ENCODE measurements at places on chromosomes 11 and 22.
A peak's percentile ranks its signal among the peaks of the same experiment; 100 is the strongest.

DNA sequence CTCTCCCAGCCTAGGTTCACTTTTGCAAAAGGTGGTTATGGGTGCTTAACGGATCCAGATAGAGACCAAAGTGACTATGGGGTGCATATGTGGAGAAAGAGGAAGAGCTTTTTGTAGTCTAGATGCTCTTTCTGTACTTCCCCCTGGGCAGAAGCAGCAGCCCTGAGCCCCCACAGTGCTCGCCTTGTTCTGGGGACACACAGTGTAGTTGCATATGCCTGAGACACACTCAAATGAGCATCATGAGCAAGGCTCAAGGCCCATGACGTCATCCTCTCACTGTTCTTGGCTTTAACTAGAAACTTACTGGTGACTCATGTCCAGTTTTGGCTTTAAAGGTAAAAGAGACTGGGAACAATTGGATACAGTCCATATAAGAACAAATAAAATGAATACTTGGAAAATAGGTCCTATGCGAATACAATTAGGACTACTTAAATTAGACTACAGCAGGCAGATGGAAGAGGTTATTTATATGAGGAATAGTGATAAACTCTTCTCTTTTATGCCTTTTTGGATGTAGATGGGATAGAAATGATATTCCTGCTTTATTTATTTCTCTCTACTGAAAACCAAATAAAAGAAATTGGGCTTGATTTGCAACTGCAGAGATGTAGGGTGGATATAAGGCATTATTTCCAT, 20.1 kb upstream of the PEX26 start:
- peak; percentile 49 for DNase-seq

GRCh38 chr11:86251345-86251744, 6.8 kb downstream of the EED start:
- no peak for DNase-seq

DNA sequence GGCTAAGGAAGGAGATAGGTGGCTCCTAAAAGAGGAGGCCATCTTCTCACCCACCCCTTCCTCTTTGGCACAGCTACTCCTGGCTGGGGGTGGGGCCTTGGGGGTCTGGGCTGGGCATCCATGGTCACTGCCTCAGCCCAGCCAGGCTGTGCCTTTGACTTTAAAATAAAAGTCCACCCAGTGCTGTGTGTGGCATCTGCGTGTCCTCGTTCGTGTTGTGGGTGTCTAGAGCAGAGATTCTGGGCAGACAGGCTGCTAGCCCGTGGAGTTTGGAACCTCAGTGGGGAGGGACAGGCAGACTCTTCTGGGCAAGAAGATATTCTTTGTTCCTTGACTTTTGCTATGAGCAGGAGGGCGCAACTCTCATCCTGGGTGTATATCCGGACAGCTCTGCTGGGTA, 13.1 kb downstream of the RPS6KA4 start:
- no peak for DNase-seq

DNA sequence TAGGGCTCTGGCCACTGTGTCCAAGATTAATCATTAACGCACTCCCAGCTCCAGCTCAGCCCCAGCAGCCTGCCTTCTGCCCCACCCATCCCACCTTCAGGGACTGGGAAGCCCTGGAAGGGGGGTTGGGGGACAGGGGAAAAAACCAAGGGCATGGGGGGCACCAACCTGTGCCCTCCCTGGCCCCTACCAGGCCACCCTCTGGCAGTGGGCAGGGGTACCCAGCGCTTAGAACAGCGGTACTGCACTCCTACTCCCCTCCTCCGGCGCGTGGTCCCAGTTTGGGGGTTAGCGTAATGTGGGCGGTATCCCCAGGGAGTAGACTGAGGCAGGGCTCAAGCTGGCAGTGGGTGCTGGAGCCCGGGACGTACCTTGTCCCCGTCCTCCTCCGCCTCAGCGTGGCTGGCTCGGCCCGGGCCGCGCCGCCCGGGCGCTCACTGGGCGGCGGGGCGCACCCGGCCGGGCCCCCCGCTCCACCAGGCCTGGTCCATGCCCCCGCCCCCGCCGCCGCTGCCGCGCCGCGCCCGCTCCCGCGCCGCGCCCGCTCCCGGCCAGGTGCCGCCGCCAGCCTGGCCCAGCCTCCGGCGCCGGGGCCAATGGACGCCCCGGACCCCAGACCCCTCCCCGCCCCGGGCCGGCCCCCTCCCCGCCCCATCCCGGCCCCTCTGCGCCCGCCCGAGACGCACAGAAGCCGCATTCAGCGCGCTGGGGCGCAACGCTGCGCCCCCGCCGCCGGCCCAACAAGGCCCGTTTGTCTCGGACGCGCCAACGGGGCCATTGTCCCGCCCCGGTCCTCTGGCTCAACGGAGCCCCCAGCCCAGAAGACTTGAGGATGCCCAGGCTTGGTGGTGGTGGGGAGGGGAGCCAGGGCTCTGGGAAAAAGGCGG, at the start of gene GAL3ST1:
Gene GAL3ST1 (minus strand): TSS at position 571 of the 887 bp plus-strand sequence. CDS start 17,273 bp downstream, outside the sequence.
- no peak for DNase-seq

- peak; percentile 25 for DNase-seq
Observed at GRCh38 chr11:66280428-66280827, 2.5 kb downstream of the CNIH2 start.

DNA sequence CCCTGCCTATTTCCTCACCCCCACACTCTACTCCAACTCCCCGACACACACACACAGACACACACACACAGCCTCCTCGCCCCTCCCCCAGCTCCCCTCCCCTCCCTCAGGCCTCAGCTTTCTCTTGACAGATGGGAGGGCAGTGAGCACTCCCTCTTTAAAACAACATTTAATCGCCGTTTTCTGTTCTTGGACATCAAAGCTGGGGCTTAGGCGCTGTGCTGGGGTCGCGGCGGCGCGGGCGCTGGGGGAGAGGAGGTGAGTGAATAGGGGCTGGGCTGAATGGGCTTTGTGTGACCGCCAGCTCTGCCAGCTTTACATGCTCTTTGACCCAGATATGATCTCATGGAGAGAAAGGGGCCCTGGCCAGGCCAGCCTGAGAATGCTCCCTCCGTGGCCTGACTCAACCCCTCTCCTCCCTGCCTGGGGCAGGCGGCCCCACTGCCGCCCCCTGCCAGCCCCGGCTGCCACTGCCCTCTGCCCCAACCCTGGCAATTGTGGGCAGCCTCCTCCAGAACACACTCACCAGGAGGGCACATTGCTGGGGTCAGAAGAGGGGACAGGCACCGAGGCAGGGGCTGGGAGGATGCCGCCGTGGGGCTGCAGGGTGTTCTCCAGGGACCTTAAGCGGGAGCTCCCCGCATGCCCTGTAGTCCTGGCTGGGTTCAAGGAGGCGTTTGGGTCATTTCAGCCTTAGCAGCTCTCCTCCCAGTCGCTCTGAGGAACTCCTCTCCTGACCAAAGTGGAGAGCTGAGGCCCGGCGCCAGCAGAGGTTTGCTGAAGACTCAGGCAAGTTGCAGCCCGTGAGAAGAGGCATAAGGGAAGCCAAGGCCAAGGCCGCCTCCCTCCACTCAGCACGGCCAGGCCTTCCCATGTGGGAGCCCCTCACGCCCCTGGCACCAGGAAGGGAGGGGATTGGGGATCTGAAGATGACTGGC, 38.3 kb upstream of the NNMT start:
- peak; percentile 45 for DNase-seq

- no peak for DNase-seq
Observed at GRCh38 chr11:22780952-22781593, 48.5 kb downstream of the SVIP start.

GRCh38 chr11:4430051-4430450, 19.0 kb upstream of the OR52K2 start:
- no peak for DNase-seq

- no peak for DNase-seq
Observed at GRCh38 chr11:126518071-126518971, 162.8 kb downstream of the ST3GAL4 start.

- DNase-seq = peak; percentile 77
Observed at GRCh38 chr11:65417702-65418430, 4.7 kb upstream of the NEAT1 start.

- peak; percentile 85 for DNase-seq
Observed at GRCh38 chr11:65637794-65638419, at the start of gene SIPA1. TSS of gene SIPA1 (plus strand) at chr11:65638101. CDS start at chr11:65640922, 2,821 bp downstream.

DNA sequence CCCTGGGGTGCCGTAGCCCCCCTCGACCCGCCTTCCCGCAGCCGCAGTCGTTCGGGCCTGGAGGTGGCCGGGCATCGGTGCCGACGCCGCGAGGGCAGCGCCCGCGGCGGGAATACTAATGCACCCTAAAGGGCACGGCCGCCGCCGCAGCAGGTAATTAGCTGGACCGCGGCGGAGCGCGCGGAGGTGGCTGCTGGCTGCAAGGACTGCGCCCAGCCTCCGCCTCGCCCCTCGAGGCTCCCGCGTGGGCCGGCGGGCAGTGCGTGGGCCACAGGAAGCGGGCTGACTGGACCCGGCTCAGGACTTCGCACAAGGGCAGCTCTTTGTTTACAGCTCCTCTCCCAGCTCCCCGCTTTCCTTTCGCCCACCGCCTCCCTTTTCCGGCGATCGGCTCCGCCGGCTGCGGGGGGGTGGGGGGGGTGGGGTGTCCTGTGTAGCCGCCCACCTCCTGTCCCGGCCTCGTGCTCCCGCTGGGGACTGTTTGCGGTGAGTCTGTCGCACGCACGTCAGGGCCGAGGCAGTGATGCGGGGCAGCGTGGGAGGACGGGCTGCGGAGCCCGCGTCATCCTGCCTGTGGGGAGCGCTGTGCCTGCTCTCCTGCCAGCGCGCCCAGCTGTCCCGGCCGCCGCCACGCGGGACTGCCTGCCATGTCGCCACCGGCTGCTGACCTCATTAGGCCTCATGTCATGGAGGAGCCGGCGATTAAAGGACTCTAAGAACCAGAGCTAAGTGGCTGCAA, 53.2 kb downstream of the GRIK4 start:
- no peak for DNase-seq

GRCh38 chr22:48185071-48186055, 1422.9 kb downstream of the TBC1D22A start:
- DNase-seq = no peak

- DNase-seq = no peak
Observed at GRCh38 chr22:17194213-17194612, 25.0 kb downstream of the ADA2 start.

DNA sequence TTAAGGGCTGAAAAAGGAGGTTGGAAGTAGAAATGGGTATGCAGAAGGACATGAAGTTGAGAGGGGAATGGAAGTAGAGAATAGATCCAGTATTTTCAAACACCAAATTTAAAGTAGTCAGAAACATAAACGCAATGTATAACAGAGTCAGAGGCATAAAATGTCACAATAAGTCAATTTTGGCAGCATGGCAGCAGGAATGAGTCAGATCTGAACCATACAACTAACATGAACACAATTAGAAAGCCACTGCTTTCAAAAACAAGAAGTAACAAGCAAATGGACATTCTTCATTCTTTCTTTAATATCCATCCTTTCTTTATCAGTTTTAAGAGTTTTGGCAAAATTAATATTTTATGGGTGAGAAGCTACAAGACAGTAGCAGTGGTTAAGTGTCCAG, 2.5 kb downstream of the CHORDC1 start:
- DNase-seq = no peak

DNA sequence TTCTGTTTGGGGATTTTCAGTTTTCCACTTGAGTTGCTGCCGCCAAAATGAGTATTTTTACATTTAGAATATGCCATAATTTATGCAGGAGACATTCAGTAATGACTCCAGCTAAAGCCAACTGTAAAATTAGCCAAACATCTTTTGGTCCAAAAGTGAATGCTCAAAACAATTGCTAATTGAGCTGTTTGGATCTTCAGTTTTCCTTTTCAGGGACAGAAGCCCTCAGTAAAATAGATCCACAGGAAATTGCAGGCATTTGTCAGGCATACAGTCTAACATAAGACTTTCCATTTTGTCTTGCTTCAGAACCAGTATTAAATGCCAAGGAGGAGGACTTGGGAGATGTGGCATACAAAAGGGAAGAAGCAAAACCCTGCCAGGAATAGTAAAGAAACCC, 524.8 kb upstream of the API5 start:
- DNase-seq = no peak

DNA sequence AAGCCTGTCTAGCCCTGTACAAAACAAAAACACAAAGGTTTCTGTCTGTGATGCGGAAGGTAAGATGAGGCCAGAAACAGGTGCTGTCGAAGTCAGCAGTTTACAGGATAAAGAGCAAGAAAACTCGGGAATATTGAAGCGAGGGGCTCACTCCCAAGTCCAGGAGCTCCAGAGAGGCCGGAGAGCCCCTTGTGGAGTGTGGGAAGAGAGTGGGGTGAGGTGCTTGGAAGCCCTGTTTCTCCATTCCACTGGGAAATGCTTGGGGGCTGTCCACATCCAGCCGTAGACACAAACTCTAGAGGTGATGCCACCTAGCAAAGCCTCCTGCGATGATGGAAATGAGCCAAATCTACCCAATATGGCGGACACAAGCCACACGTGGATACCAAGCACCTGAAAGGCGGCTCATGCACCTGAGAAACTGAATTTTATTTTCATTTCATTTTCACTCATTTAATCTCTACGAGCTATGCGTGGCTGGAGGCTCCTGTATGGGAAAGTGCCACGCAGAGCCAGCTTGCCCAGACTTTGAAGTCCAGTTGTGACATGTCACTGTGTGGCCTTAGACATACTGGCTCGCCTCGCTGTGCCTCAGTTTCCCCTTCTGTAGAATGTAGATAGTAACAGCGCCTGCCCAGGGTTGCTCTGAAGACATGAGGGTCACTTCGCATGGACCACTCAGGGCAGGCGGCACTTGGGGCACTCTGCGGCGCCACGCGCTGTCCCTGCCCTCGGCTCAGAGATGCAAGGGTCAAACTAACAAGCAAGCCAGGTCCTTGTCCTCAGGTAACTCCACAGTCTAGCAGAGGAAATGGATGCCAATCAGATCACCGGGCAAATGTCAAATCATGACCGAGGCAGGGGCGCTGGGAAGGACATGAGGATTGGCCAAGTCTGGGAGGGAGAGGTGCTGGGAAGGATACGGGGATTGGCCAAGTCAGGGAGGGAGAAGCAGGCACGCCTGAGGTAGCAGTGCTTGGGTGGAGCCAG, 684.7 kb downstream of the TBC1D22A start:
- no peak for DNase-seq

- no peak for DNase-seq
Observed at GRCh38 chr11:32332990-32333319, 102.4 kb downstream of the WT1 start.

DNA sequence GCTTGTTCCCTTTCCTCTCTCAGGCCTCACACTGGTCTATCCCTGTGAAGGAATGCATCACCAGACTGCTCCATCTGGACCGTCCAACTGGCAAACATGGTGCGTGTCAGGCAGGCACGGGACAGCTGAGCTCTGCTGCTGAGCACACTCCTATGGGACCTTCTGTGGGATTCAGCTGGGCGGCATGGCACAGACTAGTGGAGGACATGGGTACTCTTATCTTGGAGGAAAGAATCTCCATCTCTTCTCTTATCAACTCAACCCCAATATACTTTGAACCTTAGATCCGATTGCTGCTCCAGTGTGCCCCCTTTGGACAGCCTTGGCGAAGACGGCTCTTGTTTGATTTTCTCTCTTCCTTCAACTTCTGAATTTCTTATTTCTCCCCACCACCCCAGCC, 593.6 kb downstream of the ETS1 start:
- DNase-seq = no peak

- no peak for DNase-seq
Observed at GRCh38 chr11:108534274-108534882, 36.2 kb upstream of the POGLUT3 start.
